ENCODE measurements at places on chromosomes 3 and 15.

- DNase-seq = no peak
These were observed 88.8 kb upstream of the TBL1XR1 start for GRCh38 chr3:177286034-177286433.

GRCh38 chr3:120224237-120224636 is 60.8 kb downstream of the GPR156 start:
- no peak for DNase-seq

DNA sequence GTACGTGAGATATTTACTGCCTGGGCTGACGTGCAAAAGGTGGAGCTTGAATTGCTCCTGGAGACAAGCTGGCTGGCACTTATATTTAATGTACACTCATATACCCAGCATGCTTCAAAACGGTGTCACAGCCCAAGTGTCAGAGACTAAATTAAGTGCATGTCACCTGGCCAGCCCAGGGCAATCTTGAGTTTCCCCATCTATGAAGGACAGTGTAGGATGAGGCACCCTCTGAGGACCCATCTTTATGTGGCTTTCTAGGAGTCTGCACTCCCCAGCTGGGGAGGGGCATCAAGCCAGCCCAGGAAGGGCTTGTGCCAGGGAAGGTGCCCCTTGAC is 5.3 kb downstream of the LRRC15 start:
- no peak for DNase-seq

DNA sequence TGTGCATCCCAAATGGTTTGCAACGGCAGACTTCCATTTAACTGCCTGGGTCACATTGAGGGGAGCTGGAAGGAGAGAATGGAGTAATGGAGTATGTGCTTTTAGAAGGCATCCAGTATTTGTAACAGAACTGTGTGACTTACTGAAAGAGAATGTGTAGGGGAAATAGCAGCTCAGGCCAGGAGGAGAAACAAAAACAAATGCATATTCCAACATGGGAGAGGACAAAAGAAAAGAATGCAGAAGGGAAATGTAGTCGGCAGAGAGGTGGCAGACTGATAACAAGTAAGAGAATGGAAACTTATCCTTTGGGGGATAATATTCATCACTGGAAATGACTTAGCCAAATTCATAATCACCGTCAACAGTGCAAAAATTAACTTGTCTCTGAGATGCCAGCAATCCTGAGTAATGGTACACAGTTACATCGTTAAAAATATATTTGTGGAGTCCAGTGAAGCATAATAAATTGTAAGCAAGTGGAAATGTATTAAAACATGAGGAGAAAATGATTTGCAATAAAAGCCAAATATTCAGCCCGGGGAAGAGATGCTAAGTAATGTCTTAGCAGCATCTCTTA is 294.9 kb upstream of the SGO1 start:
- DNase-seq = no peak

DNA sequence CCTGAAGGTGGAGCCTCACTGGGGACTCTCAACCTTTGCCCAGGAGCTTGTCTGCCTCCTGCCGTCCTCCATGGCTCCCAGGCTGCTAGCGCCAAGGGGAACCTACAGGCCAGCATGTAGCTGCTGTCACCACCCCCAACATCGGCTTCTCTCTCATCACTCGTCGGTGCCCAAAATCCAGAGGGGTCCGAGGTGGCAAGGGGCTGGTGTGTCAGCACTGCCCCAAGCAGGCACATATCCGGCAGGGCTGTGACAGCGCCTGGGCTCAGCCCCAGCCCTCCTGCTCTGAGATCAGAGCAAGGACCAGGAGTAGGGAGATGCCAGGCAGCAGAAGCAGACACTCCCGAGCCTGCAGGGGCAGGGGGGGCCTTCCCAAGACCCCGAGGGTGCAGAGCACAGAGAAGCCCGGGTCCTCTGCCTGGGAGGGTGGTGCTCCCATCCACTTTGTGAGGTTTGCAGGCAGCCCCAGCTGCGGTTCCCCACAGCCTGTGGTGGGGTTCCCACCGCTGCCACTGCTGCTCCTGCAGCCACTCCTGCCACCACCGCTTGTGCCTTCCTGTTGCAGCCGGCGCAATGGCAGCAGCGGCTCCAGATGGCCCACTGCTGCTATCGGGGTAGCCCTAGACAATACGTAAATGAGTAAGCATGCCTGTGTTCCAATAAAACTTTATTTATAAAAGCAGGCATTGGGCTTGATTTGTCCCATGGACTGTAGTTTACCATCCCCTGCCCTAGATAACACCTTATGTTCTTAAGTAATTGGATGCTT is 451.0 kb downstream of the EPHA6 start:
- DNase-seq = no peak

GRCh38 chr3:70857916-70858315 is 545.5 kb upstream of the MDFIC2 start:
- no peak for DNase-seq

DNA sequence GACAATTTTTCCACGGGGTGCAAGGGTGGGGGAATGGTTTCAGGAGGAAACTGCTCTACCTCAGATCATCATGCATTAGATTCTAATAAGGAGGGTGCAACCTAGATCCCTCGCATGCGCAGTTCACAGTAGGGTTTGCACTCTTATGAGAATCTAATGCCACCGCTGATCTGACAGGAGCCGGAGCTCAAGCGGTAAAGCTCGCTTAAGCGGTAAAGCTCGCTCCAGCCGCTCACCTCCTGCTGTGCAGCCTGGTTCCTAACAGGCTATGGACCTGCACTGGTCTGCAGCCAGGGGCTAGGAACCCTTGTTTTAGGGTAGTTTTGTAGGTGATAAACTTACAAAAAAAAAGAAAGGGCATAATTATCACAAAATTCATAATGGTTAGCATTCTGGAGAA is 53.9 kb upstream of the RYR3 start:
- no peak for DNase-seq

DNA sequence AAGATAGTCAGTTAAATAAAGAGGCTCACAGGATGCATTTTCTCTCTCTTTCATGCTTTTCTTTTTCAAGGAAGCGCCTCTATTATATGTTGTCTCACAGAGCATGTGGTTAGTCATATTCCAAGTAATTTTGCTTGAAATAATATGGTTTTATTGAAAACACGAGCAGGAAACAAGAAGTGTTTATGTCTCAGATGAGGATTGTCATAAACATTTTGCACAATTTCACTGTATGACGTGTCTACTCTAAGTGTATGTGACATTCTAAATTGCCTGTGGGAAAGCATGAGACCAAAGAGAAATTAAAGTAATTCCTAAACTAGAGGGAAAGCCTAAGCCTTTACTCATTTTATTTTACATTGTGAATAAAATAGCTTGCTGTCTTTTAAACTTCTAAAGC is 818.6 kb downstream of the EPHA3 start:
- no peak for DNase-seq

GRCh38 chr3:189962466-189962865 is 158.2 kb downstream of the P3H2 start:
- no peak for DNase-seq

- DNase-seq = no peak
These were observed 21.3 kb downstream of the THBS1 start for GRCh38 chr15:39602143-39602542.

DNA sequence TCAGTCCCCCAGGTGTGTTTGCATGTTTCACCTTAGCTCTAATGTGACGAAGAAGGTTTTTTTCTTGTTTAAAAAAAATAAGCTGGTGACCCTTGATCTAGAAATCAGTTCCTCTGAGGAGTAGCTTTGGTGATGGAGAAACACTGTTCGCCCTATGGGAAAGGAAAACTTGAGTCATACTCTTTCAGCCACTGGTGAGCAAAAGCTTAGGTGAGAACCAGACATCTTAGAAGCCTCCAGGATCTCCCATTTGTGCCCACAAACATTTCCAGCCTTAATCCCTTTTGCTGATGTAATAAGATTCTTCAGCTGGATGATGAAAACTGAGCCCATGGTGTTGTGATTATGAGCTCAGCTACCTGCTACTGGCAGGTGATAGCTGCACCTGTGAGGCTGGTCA is 37.8 kb downstream of the SLC27A2 start:
- DNase-seq = no peak

DNA sequence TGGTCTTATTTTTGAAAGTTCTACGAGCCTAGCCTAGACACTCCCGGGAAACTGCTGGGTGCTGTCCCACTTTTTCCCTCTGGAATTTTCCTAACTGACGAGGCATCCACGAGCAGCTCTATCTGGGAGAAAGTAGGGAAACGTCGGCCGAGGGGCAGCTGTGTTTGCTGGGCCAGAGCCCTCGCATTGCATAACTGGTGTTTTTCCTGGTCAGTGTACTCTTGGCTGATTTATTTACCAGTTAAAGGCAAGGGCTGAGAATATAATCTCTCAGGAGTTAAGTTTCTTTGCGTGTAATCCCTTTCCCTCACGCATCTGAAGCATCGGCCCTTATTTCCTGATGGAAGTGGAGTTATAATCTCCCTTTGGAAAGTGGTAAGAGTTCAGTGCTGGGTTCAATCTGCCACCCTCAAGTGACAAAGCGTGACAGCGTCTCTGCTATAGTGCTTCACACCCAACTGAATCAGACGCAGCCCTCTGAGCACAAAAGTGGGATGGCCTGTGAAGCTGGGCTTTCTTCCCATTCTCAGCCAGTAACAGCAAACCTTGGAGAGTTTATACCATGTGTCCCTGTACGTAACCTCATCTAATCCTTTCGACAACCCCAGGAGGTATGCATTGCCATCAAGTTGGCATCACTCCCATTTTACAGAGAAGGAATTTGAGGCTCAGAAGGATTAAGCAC is 311.5 kb downstream of the RORA start:
- DNase-seq = no peak

DNA sequence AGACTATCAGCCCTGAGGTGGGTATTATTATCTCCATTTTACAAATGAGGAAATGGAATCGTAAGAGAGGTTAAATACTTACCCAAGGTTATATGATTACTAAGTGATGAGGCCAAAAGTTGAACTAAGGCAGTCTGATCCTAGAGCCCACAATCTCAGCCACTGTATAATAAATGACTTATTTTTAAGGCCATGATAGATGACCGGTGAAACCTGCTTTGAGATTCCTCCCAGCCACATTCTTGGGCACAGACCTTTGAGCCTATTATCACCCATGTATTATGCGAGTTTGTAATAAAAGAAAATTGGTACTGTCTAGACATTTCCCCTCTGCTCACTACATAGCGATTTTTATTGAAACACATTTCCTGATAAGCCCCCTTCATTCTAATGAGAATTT is 37.4 kb downstream of the POLQ start:
- DNase-seq = no peak

- no peak for DNase-seq
These were observed 2.7 kb downstream of the MSL2 start for GRCh38 chr3:136193278-136194054.

- no peak for DNase-seq
These were observed 27.8 kb upstream of the ABHD10 start for GRCh38 chr3:111951032-111951431.

GRCh38 chr3:17850448-17850847 is 108.0 kb upstream of the TBC1D5 start:
- DNase-seq = no peak

- no peak for DNase-seq
These were observed 37.1 kb downstream of the SEMA3G start for GRCh38 chr3:52407779-52408178.

DNA sequence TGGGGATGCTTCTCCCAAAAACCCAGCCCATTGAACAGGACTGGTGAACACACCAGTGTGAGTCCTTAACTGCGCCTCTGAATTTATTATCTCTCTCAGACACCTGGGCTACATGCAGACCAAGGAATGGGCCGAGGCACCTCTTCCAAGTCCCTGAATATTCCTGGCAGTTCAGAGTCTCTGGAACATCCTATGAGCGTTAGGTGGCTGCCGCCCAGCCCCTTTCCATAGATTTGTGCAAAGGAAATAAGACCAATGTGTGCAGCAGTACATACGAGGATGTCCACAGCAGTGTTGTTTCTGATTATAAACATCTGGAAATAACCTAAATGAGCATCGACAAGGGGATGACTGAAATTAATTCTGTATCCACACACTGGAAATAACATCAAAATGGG is 104.9 kb upstream of the RPL32 start:
- no peak for DNase-seq

DNA sequence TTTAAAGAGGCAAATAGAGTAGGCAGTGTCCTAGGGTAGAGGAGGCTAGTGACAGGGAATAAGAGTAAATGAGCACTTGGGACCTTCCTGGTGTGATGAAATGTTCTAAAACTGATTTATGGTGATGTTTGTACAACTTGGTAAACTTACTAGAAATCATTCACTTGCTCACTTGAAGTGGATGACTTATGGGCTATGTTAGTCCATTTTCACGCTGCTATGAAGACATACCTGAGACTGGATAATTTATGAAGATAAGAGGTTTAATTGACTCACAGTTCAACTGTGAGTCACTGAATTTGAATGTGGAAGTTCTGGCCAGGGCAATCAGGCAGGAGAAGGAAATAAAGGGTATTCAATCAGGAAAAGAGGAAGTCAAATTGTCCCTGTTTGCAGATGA is 31.7 kb upstream of the DHX36 start:
- DNase-seq = no peak

DNA sequence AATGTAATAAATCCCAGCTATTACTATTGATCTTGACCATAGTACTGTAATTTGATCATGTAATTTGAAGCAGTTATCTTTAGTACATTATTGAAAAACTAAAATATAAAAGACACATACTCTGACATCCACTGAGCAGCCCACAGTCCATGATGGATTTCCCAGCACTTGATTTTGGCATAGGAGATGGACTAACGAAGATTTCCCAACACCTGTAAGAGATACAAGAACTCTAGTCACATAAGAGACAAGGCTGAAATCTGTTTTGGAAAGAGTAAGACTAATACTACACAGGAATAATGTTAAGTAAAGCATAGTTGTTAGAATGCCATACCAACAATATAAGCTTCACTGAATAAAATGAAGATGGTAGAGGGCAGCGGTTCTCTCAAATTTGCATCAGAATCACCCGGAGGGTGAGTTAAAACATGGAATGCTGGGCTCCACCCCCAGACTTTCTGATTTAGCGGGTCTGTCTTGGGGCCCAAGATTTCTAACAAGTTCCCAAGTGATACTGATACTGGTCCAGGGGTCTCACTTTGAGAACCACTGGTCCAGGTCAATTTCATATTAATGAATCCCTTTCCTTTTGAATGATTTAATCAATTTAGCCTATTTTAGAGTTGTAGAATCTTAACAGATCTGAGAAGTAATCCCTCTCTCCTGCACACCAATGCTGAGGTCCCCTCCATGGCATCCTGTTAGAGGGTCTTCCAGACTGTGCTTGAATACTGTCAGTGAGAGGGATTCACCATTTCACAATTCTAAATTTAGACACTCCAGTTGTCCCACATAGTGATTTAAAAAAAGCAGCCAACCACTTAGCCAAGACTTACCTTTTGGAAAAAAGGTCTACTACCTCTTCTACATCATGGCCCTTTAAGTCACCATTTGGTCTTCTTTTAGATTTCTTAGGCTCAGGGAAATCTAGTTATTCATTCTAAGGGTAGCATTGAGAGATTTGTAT is 11.5 kb downstream of the RABL3 start:
- no peak for DNase-seq

DNA sequence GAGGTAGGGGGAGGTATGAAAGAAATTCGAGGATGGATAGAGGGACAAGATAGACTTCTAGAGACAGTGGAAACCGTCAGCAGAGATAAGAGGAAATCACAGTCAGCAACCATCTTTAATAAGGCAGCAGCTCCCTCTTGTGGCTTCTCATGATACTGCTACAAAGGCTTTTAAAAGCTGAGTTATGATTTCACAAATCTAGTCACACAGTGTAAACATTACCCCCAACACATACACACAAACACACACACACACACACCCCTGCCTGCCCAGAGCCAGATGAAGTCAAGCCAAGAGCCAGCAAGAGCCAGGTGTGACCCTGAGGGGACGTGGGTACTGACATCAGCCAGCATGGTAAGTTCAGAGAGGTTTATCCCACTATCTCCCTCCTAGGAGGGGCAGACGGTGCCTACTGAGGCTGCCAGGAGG is 18.9 kb upstream of the TGM5 start:
- peak; percentile 56 for DNase-seq
